ENCODE measurements at places on chromosomes 5 and 9.

GRCh38 chr9:8262625-8263622 lies 463.3 kb upstream of the DMAC1 start:
- DNase-seq, result no peak

GRCh38 chr9:112487008-112487798 lies 576 bp downstream of the KIAA1958 start:
- peak; percentile 55 for DNase-seq

DNA sequence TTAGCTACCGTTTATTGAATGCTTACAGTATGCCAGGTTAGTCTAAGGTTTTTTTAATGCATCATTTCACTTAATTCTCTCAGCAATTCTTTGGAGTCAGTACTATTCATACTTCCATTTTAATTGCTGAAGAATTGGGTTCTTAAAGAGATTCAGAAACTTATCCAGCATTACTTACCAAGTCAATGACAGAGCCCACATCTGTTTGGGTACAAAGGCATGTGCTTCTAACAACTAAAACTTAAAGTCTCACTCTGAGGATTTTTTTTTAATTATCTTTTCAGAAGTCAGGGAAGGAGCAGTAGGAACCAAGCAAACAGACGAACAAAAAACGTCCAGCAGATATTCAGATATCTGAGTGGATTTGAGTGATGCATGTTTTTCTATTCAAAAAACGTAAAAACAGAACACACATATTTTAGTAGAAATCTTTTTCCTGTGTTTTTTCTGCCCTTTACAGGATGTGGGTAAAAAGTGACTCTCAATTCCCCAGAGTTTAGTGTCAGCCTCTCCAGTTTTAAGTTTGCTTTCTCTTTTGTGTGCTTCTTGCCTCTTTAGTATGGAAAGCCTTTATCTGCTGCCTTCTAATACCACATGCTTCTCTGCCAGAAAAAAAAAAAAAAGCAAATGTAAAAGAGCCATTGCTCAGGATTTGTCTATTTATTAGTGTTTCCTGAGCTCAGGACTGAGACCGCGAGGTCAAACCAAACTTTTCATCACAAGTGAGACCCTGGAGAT lies 118.0 kb downstream of the PRKACG start:
- DNase-seq, result no peak

GRCh38 chr9:98890256-98890655 lies 53.5 kb upstream of the COL15A1 start:
- no peak for DNase-seq

DNA sequence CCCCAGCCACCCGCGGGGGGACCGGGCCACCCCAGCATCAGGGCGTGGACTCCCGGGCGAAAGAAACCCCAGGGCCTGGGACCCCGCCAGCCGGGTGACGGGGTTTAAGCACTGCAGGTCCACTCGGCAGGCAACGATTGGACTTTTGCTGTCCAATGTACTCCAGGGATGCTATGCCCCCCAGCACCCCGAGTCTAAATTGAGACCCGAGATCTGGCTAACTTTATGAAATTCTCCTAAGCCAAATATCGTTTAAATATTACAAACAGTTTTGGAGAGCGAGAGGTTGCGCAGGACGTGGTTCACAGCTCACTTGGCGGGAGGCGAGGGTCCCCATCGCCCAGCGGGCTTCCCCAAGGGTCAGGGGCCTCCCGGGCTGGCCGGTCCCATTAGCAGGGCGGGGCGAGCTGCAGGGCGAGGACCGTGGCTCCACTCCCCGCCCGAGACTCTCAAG lies 384 bp upstream of the MRPS2 start:
- DNase-seq, result no peak

GRCh38 chr9:112378328-112379176 lies 1.4 kb upstream of the HSDL2 start:
- DNase-seq, result peak; percentile 41

GRCh38 chr5:56647099-56647850 lies 168.1 kb upstream of the MAP3K1 start:
- DNase-seq, result no peak

GRCh38 chr9:104820336-104820735 lies 56.4 kb downstream of the NIPSNAP3B start:
- DNase-seq, result no peak

DNA sequence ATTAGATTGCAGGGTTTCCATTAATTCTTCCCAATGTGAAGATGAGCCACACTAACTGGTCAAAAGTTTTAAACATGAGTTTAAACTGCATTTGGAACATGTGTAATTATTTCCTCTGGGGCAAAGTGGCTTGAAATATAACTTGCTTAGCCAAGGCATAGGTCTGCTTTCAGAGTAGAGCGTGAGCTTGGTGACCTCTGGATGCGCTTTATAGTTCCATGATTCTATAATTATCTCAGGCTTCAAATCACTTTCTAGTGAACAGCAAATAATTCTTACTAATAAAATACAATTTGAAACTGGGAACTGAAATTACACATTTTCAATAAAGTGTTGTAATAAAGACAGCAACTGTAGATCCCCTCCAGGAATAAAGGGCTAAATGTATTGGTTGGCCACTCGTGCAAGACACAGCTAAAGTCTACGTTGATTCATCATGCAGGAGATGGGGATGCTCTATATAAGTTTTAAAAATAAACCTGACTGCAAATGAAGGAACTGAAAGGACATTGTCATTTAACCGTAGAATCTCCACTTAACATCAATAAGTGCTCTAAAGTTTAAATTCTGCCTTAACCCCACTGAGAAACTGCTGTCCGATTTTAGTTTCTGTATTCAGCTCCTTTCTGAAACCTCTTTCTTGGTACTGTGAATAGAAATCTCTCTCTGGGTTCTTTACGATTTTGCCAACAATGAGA lies 460.0 kb downstream of the PSAT1 start:
- no peak for DNase-seq

- no peak for DNase-seq
These were observed 6.1 kb downstream of the ZNF462 start for GRCh38 chr9:106869028-106869427.

DNA sequence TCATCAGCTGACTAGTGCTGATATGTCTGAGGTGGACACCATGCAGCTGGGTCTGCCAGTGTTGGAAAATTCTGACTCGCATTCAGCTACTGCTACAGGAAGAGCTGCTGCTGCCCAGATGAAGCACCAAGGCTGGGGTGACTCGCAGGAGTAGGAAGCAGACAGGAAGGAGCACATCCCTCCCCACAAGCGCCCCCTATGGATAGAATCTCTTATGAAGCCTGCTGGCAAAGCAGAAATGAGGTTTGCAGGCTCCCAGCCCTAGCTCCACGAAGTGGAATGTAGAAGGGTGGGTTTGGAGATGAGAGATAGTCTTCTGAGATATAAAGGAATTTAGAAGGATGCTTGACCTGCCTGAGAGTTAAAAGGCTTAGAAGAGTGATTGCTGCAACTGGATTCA lies 443.0 kb downstream of the ACTL7B start:
- DNase-seq, result no peak

- no peak for DNase-seq
These were observed 101.5 kb upstream of the DHFR start for GRCh38 chr5:80756292-80756691.

- no peak for DNase-seq
These were observed 185.0 kb downstream of the GAPVD1 start for GRCh38 chr9:125446561-125447094.

DNA sequence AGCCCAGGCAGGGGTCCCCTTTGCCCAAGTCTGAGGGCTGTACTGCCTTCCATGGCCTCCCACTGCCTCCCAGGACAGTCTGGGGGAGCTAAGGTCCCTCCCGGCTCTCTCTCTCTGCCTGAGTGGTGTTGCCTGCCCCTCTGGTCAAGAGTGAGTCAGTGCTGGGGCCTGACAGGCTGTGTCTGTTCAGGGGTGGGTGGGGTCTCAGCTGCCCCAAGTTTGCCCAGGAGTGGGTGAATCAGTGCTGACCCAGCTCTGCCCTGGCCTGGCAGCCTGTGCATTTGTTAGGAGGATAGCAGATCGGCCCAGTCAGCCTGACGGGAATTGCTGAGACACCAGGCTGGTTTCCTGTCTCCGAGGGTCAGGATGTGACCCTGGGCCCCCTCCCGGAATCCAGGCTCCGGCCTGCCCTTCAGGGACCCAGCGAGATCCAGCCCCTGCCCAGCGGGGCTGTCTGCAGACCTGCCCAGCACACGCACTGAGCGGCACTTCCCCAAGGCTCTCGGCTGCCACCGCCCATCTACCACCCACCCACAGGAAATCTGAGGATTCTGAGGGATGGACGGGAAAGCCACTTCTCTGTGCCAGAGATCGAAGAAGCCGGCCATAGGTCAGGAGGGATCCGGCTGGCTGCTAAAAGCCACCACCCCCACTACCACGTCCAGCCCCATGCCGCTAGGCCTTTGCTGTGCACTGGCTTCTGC lies 15.9 kb downstream of the ENG start:
- DNase-seq, result no peak

DNA sequence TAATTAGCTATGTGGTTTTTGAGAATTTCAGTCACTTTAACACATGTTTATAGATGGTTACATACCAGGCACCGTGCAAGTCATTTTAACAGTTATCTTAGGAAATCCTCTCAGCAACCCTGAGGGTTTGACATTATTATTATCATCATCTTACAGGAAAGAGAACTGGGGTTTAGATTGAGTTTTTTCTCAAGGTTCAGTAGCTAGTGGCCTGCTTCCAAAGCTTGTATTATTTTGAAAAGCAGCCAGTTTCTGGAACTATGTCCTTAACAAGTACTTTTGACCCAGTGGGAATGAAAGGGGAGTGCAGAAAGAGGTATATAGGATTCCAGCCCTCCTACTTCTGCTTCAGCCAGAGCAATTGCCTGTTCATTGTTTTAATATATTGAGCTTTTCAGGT lies 157.5 kb downstream of the COMMD10 start:
- no peak for DNase-seq

Measured in activated CD4-positive, alpha-beta T cell treated with anti-CD3 and anti-CD28 coated beads, Interleukin-2, amount 50 U/mL, for 48 hours (primary cell).